ENCODE measurements at places on chromosomes 13 and 19.
A peak's percentile ranks its signal among the peaks of the same experiment; 100 is the strongest.

DNA sequence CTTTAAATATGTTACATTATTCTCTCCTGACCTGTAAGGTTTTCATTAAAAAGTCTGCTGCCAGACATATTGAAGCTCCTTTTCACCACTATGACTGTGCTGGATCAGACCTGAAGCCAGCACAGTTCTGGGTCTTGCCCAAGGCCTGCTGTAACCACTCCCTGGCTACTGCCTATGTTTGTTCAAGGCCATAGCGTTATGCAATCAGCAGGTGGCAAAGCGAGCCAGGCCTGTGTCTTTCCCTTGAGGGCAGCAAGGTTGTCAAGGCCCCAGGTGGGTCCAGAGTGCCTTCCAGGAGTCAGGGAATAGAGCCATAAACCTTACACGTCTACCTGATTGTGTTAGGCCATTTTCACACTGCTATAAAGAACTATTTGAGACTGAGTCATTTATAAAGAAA lies 496.8 kb upstream of the PCDH9 start:
- DNase-seq: no peak

DNA sequence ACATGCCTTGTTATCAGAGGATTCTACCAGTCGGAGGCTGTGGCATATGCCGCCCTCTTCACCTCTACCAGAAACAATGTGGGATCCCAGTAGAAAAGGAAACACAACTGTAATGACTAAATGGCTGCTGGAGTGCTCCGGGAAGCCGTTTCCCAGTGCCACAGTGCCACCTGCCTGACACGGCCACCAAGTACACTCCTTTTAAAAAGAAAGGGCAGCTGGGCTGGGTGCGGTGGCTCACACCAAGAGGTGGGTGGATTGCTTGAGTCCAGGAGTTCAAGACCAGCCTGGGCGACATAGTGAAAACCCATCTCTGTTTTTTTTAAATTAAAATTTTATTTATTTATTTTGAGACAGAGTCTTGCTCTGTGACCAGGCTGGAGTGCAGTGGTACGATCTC lies 67.3 kb downstream of the TRPM4 start:
- DNase-seq: peak; percentile 30

DNA sequence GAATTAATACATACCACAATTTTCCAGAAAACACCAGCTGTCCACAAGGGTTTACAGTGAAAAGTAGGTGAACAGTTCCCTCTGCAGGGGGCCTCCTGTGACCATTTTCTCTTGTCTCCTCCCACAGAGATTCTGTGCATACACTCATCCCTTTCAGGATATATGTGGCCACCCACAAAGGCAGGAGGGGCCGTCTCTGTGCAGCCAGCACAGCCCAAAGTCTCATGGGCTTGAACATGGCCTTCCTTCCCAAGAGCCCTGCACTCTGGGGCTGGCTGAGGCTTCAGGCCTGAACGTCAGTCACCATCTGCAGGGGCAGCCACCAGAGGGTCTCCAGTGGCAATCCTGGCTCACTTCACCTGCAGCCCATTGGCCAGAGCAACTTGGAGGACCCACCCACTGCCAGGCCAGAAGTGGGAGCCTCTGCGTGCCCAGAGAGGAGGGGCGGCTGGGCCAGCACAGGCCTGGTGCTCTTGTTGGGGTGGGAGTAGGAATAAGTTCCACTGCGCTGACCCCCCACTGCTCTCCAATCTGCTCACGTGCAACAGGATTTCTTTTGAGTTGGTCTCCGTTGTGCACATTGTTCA lies 25.1 kb downstream of the TMEM161A start:
- peak; percentile 27 for DNase-seq

- DNase-seq: peak; percentile 35
Observed at GRCh38 chr13:102141625-102142472, 260.0 kb downstream of the FGF14 start.

DNA sequence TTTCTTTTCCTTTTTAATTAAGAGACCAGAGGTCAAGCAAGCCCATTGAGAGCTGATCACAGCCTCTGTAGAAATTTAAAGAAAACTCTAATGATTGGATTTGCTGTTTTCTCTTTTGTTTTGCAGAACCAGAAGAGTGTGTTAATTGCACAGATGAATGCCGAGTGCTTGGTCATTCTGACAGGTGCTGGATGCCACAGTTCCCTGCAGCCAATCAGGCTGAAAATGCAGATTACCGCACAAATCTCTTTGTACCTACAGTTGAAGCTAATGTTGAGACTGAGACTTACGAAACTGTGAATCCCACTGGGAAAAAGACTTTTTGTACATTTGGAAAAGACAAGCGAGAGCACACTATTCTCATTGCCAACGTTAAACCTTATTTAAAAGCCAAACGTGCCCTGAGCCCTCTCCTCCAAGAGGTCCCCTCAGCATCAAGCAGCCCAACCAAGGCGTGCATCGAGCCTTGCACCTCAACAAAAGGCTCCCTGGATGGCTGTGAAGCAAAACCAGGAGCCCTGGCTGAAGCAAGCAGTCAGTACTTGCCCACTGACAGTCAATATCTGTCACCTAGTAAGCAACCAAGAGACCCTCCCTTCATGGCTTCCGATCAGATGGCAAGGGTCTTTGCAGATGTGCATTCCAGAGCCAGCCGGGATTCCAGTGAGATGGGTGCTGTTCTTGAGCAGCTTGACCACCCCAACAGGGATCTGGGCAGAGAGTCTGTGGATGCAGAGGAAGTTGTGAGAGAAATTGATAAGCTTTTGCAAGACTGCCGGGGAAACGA lies 93.1 kb downstream of the PCDH17 start:
- DNase-seq: no peak

DNA sequence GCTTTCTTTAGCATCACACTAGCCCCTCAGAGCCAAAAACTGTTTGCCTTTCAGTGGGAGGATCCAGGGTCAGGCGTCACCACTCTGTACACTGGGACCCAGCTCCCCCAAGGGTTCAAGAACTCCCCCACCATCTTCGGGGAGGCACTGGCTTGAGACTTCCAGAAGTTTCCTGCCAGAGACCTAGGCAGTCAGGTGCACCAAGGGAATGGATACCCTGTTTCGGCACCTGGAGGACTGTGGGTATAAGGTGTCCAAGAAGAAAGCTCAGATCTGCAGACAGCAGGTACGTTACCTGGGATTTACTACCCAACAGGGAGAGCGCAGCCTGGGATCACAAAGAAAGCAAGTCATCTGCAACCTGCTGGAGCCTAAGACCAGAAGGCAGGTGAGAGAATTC lies 603.0 kb downstream of the UQCRFS1 start:
- no peak for DNase-seq

DNA sequence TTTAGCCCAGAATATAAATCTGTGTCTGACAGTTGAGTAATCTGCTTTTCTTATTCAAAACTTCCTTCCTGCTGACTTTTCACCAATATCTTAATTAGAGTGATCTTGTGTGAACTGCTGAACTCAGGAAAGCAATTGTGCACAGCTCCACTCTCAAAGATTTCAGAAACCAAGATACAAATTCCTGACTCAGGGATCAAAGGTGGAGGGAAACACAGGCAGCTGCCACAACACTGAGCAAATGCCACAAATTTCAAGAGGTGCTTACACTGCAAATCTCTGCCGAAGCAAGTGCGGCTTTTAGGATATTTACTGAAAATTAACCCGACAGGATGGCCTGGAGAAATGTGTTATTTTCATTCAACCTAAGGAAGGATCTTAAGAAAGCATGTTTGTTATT lies 111.4 kb downstream of the STOML3 start:
- peak; percentile 39 for DNase-seq

DNA sequence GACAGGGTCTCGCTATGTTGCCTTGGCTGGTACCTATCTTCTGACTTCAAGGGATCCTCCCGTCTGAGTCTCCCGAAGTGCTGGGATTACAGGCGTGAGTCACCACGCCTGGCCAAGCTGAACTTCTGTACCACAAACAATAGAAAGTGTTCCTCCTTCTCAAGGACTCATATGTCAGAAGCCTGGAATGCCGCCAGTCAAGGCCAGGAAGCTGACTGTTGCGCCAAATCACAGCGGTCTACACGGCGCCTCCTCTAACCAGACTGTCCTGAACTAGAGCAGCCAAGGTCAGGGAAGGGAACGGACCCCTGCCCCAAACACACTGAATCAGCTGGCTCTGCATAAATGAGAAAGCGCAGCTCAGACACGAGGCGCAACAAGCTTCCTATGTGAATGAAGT lies 14.6 kb downstream of the RAB20 start:
- DNase-seq: peak; percentile 22

GRCh38 chr13:77853703-77854102 lies 64.9 kb downstream of the EDNRB start:
- no peak for DNase-seq

DNA sequence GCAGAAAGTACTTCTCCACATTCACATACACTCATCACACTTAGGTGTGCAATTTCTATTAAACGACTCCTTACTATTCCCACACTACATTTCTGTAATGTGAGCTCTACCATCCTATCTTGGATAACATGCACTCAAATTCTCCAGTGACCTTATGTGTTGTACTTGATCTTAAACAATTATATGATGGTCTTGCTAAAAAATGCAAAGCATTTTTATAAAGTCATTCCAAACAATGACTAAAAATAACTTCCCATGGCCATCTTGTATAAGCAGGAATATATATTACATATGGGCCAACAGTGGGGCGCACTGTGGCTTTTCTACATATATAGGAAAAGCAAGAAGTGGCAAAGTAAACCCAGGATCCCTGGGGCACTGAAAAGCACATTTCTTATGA lies 155.5 kb downstream of the FLT1 start:
- no peak for DNase-seq

GRCh38 chr19:4077007-4077374 lies 10.3 kb upstream of the ZBTB7A start:
- DNase-seq: no peak

GRCh38 chr13:76892488-76892887 lies 6.3 kb upstream of the KCTD12 start:
- no peak for DNase-seq

DNA sequence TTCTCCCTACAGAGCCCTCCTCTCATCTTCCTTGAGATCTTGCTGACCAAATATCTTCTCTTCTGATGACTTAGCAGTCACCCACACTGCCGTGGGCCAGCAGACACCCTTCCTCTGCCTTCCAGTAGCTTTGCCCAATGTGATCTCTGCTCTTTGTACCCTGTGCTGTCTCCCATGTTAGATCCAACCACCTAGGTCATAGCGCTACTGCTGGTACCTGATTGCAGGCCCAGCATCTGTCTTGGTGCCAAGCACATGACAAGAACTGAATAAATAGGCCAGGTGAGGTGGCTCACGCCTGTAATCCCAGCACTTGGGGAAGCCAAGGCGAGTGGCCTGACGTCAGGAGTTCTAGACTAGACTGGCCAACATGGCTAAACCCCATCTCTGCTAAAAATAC lies 149.7 kb downstream of the TM9SF2 start:
- DNase-seq: no peak

DNA sequence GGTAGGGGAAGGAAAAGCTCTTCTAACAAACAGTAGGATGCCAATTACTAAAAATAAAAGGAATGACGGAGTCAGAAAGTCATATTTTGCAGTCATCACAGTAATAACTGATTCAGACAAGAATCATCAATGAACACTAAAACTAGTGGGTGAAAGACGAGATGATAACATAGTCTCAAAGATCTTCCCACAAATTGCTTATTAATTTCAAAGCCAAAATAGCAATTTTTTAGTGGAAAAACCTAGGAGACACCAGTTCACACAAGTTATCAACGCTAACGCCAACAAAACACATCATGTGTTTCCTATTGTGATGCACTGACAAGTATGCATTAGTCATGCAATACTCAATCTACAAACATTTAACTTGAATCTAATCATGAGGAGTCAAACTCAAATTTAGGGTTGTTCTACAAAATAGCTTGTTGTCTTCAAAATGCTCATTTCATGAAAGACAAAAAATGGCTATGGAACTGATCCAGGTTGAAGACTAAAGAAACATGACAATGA lies 18.6 kb downstream of the ZNF233 start:
- no peak for DNase-seq

DNA sequence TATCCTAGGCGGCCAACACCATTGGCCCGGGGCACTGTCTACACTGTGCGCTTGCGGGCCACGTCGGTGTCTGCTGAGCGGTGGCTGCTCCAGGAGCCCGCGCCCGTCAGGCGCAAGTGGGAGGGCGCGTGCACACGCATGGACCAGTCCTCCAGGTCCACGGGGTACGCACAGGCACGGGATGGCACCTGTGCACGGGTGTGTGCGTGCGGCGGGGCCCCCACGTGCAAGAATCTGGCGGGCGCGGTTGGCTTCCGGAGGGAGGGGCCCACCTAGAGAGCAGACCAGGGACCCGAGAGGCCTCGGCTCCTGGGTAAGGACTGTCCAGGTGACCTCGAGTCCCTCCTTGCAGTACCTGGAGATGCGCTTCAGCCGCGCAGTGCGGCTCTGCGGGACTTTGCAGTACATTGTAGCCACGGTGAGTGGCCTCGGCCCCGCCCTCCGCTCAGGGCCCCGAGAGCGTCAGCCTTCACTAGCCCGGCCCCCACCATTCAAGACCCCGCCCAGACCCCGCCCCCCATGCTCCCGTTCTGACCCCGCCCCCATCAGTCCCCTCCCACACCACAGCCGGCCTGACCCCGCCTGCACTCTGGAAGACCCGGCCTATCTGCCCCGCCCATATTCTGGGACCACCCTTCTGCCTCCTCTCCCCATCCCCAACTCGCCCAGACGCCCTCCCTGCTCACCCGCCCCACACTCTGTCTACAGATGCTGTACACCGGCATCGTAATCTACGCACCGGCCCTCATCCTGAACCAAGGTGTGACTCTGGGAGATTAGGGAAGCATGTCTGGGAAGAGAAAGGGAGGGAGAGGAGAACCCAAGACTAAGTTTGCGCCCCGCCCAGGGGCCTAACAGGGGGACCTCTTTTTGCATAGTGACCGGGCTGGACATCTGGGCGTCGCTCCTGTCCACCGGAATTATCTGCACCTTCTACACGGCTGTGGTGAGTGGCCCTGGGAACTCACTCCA lies 2.3 kb downstream of the SLC5A5 start:
- DNase-seq: no peak

DNA sequence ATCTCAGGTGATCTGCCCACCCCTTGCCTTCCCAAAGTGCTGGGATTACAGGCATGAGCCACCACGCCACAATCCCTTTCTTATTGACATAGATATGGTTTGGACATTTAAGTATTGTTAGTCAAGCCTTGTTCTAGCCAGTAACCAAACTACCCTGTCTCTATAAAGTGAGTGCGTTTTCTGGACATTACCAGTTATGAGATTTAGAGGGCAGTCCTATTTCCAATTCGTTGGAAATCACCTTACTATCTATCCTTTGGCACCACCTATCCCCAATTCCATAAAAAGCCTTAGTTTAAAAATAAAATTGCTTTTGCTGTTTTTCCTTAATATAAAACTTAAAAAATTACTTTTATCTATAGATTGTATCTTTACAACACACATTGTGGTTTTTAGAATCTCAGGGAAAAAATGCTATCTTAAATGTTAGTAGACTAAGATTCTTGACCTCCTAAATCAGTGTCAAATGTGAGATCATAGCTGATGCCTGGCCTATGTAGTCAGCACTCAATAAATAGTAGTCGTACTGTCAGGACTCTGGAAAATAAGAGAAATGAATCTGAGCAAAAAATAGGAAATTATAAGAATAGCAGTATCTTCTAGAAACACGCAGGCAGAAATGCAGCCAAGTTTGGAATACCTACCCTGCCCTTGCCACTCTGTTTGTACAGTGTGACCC lies 57.0 kb downstream of the NUFIP1 start:
- peak; percentile 7 for DNase-seq
